ENCODE measurements at places on chromosomes 12 and 14.

- no peak for DNase-seq
Observed at GRCh38 chr14:88225721-88226120, 97.3 kb downstream of the KCNK10 start.

DNA sequence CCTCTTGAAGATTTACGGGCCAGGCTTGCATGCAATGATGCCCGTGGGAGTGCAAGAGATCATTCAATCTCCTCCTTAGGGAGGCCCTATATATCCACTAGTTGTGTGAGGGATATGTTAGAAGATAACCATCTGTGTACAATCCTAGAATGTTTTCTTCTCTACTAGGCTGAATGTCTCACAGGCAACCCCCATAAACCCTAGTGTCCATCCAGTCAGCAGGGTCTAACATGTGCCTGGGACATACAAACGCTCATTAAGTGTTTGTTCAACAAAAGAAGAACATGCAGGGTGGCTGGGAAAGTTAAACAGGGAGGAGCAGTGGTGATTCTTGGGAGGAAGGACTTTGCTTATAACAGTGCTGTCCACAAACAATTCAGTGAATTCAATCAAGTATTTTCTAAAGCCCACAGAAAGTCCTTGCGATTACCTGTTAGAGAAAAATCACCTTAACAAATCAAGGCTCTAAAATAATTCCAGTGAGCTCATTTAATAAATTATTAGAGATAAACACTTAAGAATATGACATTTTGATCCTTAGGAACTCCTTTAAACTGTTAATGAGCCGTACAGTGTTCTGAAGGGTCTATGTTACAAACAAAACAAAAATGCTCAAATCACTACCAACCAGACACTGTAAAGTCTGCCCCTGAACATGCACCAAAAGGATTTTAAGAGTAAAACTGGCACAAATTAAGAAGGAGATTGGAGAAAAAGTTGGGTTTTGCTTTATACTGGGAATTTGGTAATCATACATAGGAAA is 96.6 kb upstream of the FERMT2 start:
- DNase-seq, result no peak

DNA sequence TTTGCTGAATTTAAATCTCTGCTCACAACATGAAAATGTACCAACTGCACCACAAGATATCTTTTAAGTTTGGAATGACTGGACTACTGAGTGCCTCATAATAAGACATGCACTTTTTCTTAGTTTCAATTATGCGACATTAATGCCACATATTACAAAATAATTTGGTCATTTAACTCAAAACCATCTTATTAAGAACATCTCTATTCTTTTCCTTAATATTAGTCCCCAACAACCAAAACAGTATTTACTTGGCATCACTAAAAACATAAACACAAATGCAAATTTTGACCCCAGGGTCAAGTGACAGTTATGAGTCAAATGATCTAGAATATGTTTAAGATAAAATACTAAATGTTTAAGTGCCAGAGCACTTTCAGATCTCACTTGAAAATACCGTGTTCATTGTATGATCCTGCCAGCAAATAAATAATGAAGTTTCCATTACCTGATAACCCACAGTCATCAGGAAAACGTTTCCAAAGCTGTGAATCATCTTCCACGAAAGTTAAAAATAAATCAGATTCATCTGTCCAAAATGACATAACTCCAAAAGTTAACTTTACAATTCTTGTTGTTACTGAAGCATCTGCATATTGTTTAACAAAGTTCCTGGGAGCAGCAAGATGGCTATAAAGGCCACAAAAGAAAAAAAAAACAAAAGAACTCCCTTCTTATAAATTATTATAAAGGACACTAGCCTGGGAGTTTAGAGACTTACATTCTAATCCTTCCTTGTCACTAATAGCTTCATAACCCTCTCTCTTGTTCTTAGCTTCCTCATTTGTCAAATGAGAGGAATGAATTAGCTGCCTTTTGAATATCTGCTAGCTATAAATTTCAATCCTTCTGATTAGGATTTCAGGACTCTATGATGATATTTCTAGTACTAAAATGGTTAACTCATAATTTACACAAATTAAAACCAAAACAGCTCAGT is 30.5 kb upstream of the AP4S1 start:
- DNase-seq, result no peak

DNA sequence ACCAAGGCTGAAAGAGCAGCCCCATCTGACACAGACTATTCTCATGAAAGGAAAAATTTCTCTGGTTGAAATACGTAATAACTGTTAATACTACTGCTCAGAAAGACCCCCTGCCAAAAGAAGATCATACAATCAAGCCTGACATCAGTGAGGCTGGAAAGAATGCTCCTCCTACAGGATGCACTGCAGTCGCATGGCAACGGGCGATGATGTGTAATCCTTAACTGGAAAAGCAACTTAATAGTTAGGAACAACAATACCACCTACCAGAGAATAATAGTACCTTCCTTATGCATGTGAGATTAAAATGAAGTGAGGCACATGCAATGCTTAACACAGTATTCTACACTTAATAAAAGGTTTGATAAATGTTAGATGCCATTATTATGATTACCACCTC is 1.2 kb upstream of the GOLGA5 start:
- no peak for DNase-seq

DNA sequence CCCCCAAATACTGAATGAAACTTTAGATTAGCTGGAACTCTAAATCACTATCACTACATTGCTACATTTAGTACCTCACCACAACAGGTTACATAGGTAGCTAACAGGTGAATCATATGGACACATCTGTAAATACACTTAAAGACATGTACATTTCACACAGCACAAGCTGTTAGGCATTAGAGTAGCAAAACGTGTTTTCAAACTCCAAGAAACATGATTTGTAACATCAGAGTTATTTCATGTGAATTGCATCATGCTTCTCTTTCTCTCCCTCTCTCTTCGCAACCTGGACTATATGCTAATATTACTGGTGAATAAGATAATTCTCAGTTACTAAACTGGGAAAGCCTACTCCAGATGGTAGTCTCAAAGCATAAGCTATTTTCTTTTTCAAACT is 4.3 kb downstream of the SEL1L start:
- no peak for DNase-seq
